ENCODE measurements at places on chromosomes 7 and 10. TPM values are rescaled to one million over a fixed set of nuclear protein-coding genes. Genes with fewer than 3 reads are reported as not detected.

The LUC7L2 gene
- total RNA-seq, result 138 TPM

DNA sequence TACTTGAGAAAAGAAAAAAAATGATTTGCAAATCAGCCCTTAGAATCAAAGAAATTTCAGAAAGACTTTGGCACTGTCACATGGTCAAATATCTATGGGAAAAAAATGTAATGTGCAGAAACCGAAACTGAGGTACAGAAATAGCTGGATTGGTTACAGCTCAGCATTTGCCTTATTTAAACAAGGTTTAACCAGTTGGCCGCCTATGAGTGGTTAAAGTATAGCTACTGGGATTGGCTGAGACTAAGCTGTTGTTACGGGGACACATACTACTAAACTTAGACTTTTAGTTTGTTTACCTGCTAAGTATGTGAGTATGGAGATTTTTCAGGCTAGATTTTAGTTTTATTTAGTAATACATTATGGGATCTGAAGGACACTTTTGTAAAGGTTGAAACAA, 38.6 kb downstream of the SFTPD start:
- peaks cover 34% of the 10 kb centered on the region for H3K27me3 ChIP-seq
- H3K4me3 ChIP-seq, result no peak overlapping the region
- peaks cover 1% of the 10 kb centered on the region for H3K4me1 ChIP-seq
- H3K27ac ChIP-seq, result no peak overlapping the region

The GBX1 gene
- not detected for total RNA-seq

DNA sequence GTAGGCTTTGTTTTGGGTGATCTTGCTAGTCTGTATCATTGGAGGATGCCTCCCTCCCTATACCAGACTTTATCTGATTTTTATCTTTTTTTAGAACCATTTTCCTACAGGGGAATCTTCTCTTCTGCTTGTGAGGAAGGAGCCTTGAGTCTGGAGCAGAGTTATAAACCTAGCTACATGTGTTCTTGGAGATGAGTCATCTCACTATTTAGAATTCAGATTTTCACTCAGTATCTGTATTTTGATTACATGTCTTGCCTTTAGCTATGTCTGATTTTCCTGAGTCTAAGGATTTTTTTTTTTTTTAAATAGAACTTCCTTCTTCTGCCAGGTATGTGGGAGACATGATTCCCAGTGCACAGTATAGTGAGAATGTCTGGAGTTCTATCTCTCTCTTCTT, 211.6 kb upstream of the MBL2 start:
- DNase-seq, result no peak
- no peaks in the 10 kb centered on the region for H3K4me1 ChIP-seq
- H3K27ac ChIP-seq, result no peak overlapping the region
- H3K36me3 ChIP-seq, result no peaks in the 10 kb centered on the region
- no peaks in the 10 kb centered on the region for H3K27me3 ChIP-seq

- no peak overlapping the region for H3K4me3 ChIP-seq
- no peaks in the 10 kb centered on the region for H3K27me3 ChIP-seq
- H3K4me1 ChIP-seq, result no peaks in the 10 kb centered on the region
Observed at GRCh38 chr7:111198255-111198654, 107.3 kb downstream of the LRRN3 start.

The ELN gene
- total RNA-seq, result not detected

DNA sequence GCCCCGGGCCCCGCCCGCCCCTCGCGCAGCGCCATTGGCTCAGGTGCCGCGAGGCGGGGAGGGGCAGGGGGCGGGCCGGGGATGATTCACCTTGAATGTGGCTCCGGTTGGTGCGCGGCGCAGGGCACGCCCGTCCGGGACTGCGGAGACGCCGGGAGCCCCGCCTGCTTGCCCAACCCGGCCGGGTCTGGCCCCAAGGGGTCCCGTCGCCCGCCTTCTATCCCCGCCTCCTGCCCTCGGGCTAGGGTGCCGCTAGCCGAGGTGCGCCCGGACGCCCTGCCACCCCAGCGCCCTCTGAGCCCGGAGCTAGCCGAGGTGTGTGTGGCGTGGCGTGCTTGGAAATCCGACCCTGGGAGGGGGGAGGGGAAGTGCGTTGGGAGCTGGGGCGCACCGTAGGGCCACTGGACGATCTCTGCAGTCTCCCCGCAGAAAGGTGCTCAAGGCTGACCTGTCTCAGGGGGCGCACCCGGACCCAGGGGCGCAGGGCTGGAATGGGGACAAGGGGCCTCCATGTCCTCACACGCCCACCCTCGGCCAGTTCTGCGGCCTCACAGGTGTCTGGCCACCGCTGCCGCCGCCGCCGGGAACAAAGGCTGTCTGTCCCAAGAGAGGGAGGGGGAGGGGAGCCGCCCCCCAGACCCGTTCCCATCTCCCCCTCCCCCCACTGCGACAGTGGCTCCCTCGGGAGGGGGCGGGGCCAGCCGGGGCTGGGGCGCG, 168.9 kb downstream of the NRF1 start:
- H3K4me1 ChIP-seq, result peaks cover 29% of the 10 kb centered on the region
- H3K27me3 ChIP-seq, result peaks cover 72% of the 10 kb centered on the region
- DNase-seq, result peak; percentile 71
- H3K4me3 ChIP-seq, result peak overlapping the region; percentile 67

GRCh38 chr10:132237871-132238270, 51.1 kb downstream of the DPYSL4 start:
- no peaks in the 10 kb centered on the region for H3K27me3 ChIP-seq
- DNase-seq, result no peak
- no peak overlapping the region for H3K4me3 ChIP-seq
- H3K4me1 ChIP-seq, result peaks cover 4% of the 10 kb centered on the region

The MEOX2 gene
- not detected for total RNA-seq

The ARHGEF35 gene
- total RNA-seq, result 2.5 TPM

DNA sequence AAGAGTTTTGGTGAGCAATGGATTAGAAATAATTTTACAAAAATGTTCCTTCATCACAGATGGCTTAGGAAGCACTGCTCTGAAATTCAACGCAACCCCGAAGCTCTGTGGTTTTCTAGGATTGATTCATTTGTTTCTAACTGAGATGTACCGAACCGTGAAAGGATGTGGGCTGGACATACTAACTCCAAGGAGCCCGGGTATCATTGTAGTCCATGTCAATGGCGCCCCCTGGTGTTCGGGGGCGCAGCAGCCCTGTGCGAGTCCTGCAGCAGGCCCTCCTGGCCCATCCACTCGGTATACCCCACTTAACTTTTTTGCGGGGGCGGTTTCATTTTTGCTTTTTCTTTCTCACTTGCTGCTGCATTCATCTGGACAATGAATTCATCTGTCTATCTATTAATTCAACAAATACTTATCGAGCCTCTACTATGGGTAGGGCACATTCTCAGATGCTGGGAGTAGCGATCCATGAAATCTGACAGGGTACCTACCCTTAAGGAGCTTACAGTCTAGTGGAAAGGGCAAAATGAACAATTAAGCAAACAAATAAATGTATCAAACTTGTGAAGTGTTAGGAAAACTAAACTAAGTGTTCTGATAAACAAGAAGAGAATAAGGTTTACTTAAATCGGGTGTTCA, 25.2 kb upstream of the ITPRID1 start:
- H3K4me3 ChIP-seq, result no peak overlapping the region
- H3K36me3 ChIP-seq, result no peaks in the 10 kb centered on the region
- H3K27ac ChIP-seq, result no peak overlapping the region
- no peaks in the 10 kb centered on the region for H3K27me3 ChIP-seq
- H3K4me1 ChIP-seq, result no peaks in the 10 kb centered on the region
- peak; percentile 50 for DNase-seq

- no peaks in the 10 kb centered on the region for H3K36me3 ChIP-seq
- H3K27ac ChIP-seq, result no peak overlapping the region
- H3K27me3 ChIP-seq, result peaks cover 24% of the 10 kb centered on the region
- no peak overlapping the region for H3K4me3 ChIP-seq
- no peaks in the 10 kb centered on the region for H3K4me1 ChIP-seq
Observed at GRCh38 chr7:148487912-148488311, 102.7 kb upstream of the C7orf33 start.

DNA sequence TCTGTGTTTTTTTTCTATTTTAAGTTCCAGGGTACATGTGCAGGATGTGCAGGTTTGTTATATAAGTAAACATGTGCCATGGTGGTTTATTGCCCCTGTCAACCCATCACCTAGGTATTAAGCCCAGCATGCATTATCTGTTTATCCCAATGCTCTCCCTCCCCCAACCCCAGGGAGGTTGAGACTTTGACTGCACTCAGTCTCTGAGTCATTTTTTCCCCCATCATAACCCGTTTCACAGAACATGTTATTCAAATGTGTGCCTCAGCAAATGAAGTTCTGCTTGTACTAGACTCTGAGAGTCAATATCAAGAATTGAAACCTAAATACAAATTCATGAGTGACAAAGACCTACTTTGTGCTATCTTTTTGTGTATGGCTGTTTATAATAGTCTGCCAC, 70.0 kb upstream of the CYP26C1 start:
- no peak overlapping the region for H3K4me3 ChIP-seq
- H3K4me1 ChIP-seq, result peaks cover 9% of the 10 kb centered on the region
- no peak overlapping the region for H3K27ac ChIP-seq
- no peaks in the 10 kb centered on the region for H3K27me3 ChIP-seq
- H3K36me3 ChIP-seq, result no peaks in the 10 kb centered on the region
- no peak for DNase-seq

- H3K27me3 ChIP-seq, result no peaks in the 10 kb centered on the region
- H3K4me1 ChIP-seq, result peaks cover 41% of the 10 kb centered on the region
- peak; percentile 72 for DNase-seq
- peak overlapping the region; percentile 99 for H3K27ac ChIP-seq
Observed at GRCh38 chr7:106283831-106284713, 711 bp downstream of the NAMPT start.

- H3K27me3 ChIP-seq, result peaks cover 5% of the 10 kb centered on the region
- DNase-seq, result no peak
- no peak overlapping the region for H3K4me3 ChIP-seq
- H3K27ac ChIP-seq, result no peak overlapping the region
- H3K36me3 ChIP-seq, result no peaks in the 10 kb centered on the region
Observed at GRCh38 chr7:103958284-103958818, 31.1 kb downstream of the RELN start.

DNA sequence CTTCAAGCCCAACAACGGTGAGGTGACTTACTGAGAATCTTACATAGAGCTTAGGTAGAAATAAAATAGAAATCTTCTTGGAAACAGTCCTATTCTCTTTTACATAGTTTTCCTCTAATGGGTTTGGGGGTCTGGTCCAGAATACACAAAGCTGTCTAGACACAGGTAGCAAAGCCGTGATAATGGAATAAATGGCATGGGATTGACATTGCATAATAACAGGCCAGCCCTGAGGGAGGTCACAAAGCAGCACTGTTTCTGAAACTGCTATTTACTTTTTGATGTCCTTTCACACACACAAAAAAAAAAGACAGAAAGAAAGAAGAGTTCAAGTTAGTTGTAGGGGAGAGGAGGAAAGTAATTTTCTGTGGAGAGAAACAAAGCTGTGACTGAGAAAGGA, 364.8 kb upstream of the SORCS1 start:
- H3K36me3 ChIP-seq, result no peaks in the 10 kb centered on the region
- no peak overlapping the region for H3K27ac ChIP-seq
- H3K27me3 ChIP-seq, result no peaks in the 10 kb centered on the region
- no peak overlapping the region for H3K4me3 ChIP-seq
- no peaks in the 10 kb centered on the region for H3K4me1 ChIP-seq

GRCh38 chr7:120949393-120949911, 1.1 kb upstream of the ING3 start:
- H3K4me1 ChIP-seq, result peaks cover 10% of the 10 kb centered on the region
- peak overlapping the region; percentile 98 for H3K27ac ChIP-seq
- peaks cover 6% of the 10 kb centered on the region for H3K36me3 ChIP-seq
- peaks cover 19% of the 10 kb centered on the region for H3K27me3 ChIP-seq
